ENCODE measurements at places on chromosomes 5 and 9. TPM values are rescaled to one million over a fixed set of nuclear protein-coding genes. Genes with fewer than 3 reads are reported as not detected.

Gene QRFP
- not detected for total RNA-seq

Gene TPM2
- 427 TPM for total RNA-seq

Gene EQTN
- total RNA-seq, result not detected

- H3K4me1 ChIP-seq, result peaks cover 45% of the 10 kb centered on the region
- H3K27me3 ChIP-seq, result peaks cover 23% of the 10 kb centered on the region
- H3K27ac ChIP-seq, result no peak overlapping the region
- H3K4me3 ChIP-seq, result no peak overlapping the region
- no peak for DNase-seq
Measured at GRCh38 chr9:128054087-128054486, 13.0 kb downstream of the NAIF1 start.

DNA sequence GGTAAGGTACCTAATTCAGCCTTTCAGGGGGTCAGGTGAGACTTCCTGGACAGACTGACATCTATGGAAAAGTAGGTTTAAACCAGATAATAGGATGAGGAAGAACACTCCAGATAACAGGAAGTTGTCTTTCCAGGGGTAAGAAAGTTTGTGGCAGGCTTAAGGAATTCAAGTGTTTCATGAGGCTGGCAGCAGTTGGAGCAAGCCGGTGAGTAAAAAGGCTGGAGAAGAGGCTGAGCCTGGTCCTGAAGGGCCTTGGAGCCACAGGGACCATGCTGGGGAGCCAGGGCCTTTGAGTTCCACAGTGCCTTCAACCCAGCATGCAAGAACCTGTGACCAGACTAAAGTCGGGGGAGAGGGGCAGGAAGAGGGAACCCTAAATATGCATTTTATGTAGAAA is 353.4 kb downstream of the SPOCK1 start:
- no peak overlapping the region for H3K4me3 ChIP-seq
- H3K27me3 ChIP-seq, result peaks cover 4% of the 10 kb centered on the region
- H3K36me3 ChIP-seq, result no peaks in the 10 kb centered on the region

DNA sequence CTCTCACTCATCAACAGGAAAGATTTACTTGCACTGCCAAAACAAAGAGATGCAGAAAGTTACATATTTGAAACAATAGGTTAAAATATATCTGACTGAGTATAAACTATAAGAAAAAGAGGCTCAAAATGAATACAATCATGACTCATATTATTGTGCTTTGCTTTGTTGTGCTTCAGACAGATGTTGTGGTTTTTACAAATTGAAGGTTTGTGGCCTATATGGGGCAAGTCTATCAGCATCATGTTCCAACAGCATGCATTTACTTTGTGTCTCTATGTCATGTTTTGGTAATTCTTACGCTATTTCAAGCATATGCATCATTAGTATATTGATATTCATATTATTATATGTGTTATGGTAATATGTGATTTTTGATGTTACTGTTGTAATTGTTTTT is 330.0 kb downstream of the PRR16 start:
- no peaks in the 10 kb centered on the region for H3K27me3 ChIP-seq
- no peaks in the 10 kb centered on the region for H3K4me1 ChIP-seq
- no peak overlapping the region for H3K27ac ChIP-seq
- H3K36me3 ChIP-seq, result no peaks in the 10 kb centered on the region
- DNase-seq, result no peak
- H3K4me3 ChIP-seq, result no peak overlapping the region
